ENCODE measurements at places on chromosomes 11 and 22.
A peak's percentile ranks its signal among the peaks of the same experiment; 100 is the strongest.

- DNase-seq, result no peak
Measured at GRCh38 chr11:83238111-83238510, 44.6 kb downstream of the ANKRD42 start.

DNA sequence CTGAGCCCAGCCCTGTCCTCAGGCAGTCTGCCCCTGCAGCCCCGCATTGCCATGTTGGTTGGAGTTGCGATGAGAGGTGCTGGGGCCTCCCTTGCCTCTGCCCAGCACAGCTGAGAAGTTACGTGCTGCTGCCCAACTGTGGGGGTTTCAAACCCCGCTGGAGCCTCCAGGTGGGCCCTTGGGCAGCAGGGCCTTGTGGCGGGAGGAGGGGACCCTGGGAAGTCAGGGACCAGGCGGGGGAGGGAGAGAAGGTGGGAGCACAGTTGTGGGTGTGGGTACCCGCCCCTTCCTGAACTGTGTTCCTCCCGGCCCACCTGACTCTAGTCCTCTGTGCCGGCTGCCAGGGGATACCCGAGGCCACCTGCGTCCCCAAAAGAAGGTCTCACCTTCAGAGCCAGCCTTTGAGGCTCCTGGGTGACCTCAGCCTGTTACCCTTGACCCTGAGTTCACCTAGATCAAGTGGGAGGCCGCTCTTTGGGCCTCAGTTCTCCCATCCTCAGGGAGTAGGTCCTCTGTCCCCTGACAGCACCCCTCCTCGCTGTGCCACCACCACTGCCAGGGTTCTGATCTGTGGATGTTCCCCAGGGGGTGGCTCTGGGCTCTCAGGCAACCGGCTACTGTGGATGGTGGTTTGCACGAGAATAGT is 7.7 kb upstream of the CCDC188 start:
- no peak for DNase-seq

GRCh38 chr11:71977743-71978418 is 20.8 kb upstream of the IL18BP start:
- peak; percentile 42 for DNase-seq

GRCh38 chr11:120894202-120894985 is 129.5 kb upstream of the TBCEL start:
- DNase-seq, result no peak

DNA sequence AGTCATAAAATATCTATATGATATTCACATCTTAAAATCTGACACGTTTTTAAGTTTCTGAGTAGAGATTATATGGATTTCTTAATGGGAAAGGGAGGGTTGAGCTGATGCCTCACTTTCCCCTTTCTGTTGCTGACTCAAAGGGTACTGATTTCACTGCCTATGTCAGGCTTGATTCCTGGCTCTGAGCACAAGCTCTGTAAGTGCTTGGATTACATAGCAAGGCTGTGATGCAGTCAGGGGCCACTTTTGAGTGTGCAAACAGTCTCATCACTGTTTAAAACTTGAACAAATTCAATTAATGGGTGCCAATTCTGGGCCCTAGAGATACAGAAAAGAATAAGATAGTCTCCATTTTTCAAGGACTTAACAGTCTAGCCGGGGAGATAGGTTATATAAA is 14.4 kb downstream of the ATXN10 start:
- DNase-seq, result no peak

DNA sequence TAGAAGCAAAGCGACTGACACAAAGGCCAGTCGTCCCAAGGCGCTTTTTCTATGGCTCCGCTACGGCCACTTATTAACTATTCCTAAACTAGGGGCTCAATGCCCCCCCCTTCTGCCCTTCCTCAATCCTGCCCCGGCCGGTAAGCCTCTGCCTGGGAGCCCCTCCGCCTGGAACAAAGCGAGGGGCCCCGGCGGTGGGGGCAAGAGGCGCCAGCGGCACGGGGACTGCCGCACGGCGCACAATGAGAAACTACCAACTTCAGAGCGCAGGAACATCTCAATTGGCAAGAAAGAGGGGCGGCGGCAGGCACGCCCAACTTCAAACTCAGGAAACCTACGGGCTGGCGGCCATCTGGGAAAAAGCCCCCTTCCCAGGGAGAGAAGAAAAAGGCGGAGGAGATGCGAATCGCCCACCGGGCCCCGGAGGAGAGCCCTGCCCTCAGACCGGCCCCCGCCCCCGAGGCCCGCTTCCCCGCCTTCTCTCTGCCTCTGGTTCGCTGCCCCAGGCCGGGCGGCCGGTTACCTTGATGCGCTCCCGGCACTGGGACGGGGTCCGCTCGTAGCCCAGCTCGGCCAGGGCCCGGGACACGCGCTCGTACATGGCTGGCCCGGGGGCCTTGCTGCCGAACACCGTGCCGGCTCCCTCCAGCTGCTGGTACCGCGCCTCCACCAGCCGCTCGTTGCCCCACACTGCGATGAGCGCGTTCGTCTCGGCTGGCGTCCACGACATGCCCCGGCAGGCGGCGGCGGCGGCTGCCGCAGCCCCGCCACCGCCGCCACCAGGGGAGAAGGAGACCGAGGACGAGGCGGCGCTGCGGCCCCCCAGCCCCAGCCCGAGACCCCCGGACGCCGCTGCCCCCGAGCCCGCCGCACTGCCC is 619 bp downstream of the MSANTD2 start:
- peak; percentile 5 for DNase-seq

- DNase-seq, result no peak
Measured at GRCh38 chr22:30411780-30412179, 13.8 kb upstream of the MTFP1 start.

GRCh38 chr11:64793271-64794160 is 9.5 kb downstream of the MAP4K2 start:
- DNase-seq, result no peak

DNA sequence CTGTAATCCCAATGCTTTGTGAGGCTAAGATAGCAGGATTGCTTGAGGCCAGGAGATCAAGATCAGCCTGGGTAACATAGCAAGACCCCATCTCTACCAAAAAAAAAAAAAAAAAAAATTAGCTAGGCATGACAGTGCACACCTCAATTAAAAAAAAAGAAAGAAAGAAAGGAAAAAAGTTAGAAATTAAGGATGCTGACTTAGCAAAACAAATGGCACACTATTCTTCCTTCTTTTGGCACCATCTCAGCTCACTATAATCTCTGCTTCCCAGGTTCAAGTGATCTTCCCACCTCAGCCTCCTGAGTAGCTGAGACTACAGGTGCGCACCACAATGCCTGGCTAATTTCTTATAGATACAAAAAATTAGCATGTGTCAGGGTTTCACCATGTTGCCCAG is 33.9 kb downstream of the PC start:
- DNase-seq, result no peak

GRCh38 chr22:16936625-16937024 is 71.4 kb downstream of the GAB4 start:
- DNase-seq, result no peak

DNA sequence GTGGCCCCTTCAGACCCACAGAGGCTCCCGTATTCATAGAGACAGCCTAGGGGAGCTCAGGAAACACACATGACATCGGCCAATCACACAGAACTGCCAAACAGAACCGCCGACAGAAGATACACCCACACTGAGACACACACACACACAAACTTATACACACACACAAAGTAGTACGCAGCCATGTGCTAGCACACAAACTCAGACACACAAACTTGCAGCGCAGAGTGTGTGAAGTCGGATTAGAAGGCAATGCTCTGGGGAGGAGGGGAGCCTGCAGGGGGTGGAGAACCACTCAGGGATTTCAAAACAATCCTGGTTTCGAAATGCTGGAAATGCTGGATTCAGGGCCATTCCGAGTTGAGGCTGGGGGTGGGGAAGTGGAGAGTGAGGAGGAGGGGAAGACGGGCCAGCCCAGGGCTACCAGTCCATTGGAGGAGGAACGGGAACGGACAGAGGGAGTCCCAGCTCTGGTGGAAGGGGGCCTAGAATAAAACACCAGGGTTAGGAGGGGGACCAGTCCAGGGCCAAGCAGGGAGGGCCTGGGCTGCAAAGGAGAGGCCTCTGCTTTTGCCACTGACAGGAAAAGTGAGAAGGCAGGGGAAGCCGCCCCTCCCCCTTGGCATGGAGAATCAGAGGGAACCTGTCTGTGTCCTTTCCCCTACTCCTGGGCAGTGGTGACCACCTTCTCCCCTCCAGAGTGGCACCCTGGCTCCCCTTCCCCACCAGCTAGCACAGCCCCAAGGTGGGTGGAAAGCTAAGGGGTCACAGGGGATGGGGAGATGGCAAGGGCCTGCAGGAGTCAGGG is 4.4 kb downstream of the BCL9L start:
- DNase-seq, result no peak

DNA sequence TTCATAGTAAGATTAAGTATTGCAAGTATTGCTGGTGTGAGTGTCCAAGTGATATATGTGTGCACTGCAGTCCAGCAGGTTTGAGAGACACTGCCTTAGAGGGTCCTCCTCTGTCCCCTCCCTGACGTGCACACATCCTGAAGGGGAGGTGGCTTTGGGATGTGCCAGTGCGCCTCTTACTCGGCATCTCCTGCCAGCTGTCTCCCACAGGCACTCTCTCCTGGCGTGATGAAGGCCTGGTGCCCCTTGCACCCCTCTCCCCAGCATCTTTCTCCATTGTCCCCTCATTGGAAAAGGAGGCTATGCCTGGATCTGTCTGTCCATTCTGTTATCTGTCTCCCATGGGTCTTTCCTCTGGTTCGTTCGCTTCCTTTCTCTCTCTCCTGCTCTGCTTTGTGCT is 24.2 kb downstream of the GTPBP1 start:
- DNase-seq, result no peak

GRCh38 chr11:35288817-35289541 is 130.4 kb downstream of the SLC1A2 start:
- no peak for DNase-seq
